ENCODE measurements at places on chromosomes 16 and 17.

DNA sequence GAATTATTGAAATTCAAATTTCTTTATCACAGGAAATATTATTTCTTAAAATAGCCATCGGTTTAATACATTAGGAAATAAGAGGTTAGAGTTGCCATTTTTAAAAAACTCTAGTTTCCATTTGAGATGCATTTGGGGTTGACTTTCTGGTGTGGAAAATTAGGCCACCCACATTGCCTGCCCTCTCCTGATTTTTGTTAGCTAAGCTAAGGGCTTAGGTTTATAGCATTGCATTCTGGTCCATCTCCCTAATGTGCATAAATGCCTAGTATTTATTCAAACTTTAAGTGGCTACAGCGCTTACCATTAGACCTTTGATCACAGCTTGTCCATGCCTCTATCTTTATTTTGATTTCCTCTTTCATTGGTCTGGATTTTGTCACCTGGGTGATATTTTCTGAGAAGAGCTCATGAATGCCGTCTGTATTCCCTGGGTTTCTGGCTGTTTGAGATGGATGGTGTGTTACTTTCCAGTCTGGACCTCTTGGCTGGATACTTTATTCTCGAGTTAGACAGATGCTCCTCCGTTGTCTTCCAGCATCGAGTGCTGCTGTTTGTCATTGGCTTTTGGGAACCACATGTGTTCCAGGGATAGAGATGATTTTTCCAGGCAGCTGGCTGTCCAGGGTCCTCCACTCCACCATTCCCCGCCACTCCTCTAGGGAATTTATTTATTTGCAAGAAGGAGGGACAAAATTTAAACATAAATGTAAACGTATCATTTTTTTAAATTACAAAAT, 120.3 kb downstream of the KATNIP start:
- no peak for DNase-seq

DNA sequence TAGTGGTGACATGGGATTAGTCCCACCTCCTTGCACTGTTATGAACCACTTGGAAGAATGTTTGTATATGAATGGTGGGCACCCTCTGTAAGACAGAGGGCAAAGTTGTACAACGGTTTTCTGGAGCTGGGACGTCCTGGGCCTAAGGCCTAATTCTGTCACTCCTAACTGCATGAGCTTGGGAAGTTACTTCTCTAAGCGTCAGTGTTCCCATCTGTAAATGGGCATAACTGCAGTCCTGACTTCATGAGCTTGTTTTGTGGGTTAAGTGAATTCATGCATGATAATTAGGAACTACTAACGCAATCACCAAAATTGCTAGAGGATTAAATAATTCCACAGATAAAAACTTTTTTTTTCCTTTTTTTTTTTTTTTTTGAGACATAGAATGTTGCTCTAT, 1.8 kb downstream of the TBC1D16 start:
- no peak for DNase-seq

GRCh38 chr16:14236401-14236800, 165.3 kb downstream of the MRTFB start:
- DNase-seq: no peak

GRCh38 chr16:85935974-85936760, 37.2 kb downstream of the IRF8 start:
- DNase-seq: no peak

GRCh38 chr16:20920091-20920490, 19.5 kb downstream of the LYRM1 start:
- no peak for DNase-seq

DNA sequence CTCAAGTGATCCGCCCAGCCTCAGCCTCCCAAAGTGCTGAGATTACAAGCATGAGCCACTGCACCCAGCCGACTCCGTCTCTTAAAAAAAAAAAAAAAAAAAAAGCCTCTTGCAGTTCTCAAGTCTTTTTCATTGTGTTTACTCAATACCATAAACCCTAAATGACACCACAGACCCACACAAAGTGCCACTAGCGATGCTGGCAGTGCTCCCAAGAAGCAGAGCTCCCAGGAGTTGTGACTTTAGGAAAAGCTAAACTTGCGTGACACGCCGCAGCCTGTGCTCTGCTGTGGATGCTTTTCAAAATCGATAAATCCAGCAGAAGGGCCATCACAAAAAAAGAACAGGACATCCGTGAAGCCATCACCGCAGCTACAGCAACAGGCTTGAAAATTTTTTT, 114.7 kb downstream of the ANKRD11 start:
- no peak for DNase-seq

DNA sequence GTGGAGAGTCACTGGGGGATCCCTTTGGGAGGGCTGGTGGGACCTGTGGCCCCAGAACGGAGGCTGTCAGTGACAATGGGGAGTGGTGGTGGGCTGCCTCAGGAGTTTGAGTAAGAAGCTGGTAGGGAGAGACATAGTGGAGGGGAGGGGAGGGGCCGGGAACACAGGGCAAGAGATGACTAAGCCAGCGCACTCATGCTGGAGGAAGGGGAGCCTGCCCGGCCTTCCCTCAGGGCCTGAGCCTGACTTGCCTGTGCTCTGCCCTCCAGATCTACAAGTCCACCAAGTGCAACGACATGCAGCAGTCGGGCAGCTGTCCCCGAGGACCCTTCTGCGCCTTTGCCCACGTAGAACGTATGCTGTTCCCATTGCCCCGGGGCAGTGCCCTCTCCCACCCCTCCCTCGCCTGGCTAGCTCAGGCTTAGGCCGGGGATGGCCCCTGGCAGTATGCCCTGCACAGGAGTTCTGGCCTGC, 29.3 kb downstream of the UNC13D start:
- no peak for DNase-seq

GRCh38 chr17:48755356-48755755, 26.8 kb upstream of the HOXB13 start:
- DNase-seq: no peak

All from neural progenitor cell (in vitro differentiated cells).